ENCODE measurements at places on chromosomes 5 and 9.

DNA sequence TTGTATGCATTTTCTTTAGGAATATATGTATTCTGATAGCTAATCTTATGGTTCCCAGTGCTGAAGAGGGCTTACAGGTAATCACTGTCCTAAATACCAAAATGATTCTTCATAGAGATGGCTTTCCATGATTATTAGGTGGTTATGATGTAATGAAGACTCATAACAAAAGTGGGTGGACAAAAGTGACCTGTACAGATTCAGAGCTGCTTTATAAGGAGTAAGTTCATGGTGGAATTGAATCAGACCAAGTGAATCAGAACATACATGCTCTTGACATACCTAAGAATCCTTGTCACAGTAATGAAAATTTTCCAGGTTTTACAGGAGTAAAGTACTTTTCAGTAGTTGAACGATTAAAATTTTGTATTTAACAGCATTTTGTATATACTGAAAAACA lies 105.6 kb downstream of the NIPBL start:
- peak; percentile 6 for DNase-seq
- no peak overlapping the region for H3K27ac ChIP-seq
- H3K27me3 ChIP-seq, result no peaks in the 10 kb centered on the region
- no peak overlapping the region for H3K4me3 ChIP-seq
- H3K4me1 ChIP-seq, result no peaks in the 10 kb centered on the region
- peaks cover 2% of the 10 kb centered on the region for H3K36me3 ChIP-seq

GRCh38 chr9:35616681-35617459 lies 1.3 kb downstream of the CD72 start:
- no peak overlapping the region for H3K27ac ChIP-seq
- H3K4me3 ChIP-seq, result peak overlapping the region; percentile 50

DNA sequence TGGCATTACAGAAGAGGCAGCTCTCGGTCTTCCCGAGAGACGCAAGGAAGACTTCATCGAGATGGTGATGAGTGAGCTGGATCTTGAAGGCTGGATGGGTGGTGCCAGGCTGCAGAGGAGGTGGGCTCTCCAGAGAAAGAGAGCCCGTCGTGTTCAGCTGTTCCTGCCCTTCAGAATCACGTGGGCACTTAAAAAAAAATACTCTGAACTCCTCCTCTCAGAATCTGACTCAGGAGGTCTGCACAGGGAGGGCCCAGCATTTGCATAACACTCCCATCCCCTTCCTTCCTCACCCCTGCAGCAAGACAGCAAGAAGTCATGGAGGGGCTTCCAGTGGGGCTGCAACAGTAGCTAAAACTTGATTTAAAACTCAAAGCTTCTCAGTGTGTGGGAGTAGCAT lies 203.0 kb downstream of the ATPSCKMT start:
- no peaks in the 10 kb centered on the region for H3K36me3 ChIP-seq
- H3K27ac ChIP-seq, result no peak overlapping the region
- H3K4me3 ChIP-seq, result no peak overlapping the region
- H3K27me3 ChIP-seq, result no peaks in the 10 kb centered on the region
- DNase-seq, result no peak
- no peaks in the 10 kb centered on the region for H3K4me1 ChIP-seq

- H3K36me3 ChIP-seq, result no peaks in the 10 kb centered on the region
- no peak overlapping the region for H3K27ac ChIP-seq
- no peak overlapping the region for H3K4me3 ChIP-seq
- H3K4me1 ChIP-seq, result peaks cover 6% of the 10 kb centered on the region
These were observed 14.8 kb downstream of the ACO1 start for GRCh38 chr9:32399110-32399815.

GRCh38 chr5:119276978-119277377 lies 78.8 kb upstream of the TNFAIP8 start:
- H3K27ac ChIP-seq, result no peak overlapping the region
- H3K36me3 ChIP-seq, result no peaks in the 10 kb centered on the region

Measured in trophoblast cell (in vitro differentiated cells and primary cell).